ENCODE measurements at places on chromosomes 6 and 20.

DNA sequence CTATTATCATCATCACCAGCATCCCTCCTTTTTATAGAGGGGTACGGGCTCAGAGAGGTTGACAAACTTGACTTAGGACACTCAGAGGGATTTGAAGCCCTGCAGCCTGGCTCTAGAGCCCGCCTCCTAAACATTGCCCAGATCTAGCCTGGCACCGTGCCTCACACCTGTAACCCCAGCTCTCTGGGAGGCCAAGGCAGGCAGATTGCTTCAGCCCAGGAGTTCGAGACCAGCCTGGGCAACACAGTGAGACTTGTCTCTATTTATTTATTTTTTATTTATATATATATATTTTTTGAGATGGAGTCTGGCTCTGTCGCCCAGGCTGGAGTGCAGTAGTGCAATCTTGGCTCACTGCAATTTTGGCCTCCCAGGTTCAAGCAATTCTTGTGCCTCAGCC lies 6.3 kb upstream of the CSE1L start:
- peak; percentile 6 for DNase-seq

- DNase-seq: no peak
Observed at GRCh38 chr20:58214310-58214709, 14.1 kb downstream of the ANKRD60 start.

GRCh38 chr6:155335265-155335664 lies 21.0 kb upstream of the TFB1M start:
- DNase-seq: no peak

DNA sequence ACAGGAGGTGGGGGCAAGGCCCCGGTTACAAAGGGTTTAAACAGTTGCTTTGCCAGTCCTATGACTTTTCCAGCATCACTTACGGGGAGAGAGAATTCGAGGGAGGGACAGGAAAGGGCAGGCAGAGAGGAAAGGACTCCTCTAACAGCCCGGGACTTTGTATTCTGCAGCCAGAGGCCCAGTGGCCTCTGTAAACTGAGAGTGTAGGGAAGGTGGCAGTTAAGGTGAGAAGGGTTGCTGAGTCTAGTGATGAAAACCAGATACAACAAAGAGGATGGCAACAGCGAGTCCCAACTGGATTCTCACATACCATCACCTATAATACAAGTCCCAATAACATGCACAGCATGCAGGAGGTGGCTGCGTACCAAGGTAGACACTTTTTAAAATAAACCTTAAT lies 13.5 kb downstream of the PLAGL2 start:
- DNase-seq: no peak

GRCh38 chr6:117536317-117536716 lies 53.8 kb downstream of the DCBLD1 start:
- no peak for DNase-seq

DNA sequence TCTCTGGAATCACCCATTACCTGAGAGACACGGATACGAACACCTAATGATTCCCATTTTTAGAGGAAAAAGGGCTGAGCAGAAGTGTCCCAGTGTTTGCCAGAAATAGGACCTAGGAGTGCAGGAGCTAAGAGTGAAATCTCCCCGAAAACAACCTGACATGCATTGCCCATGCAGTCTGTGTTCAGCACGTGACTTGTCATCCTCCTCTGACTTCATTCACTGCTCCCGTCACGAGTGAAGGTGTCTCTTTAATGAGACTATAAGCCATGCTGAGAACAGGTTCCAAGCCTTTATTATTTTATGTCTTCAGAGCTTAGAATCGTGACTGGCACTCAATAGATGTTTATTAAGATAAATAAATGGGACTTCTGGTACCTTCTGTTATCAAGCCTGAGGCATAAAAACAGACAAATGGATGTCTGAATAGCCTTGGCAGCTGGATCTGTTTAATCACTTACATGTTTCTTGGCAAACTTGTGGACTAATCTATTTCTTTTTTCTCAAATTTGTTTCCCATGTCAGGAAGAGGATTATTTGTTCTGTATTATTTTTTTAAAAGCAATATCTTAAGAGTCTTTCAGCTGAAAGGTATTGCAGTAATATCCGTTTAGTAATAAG lies 3.7 kb upstream of the MLIP start:
- no peak for DNase-seq

- no peak for DNase-seq
Observed at GRCh38 chr6:33132081-33132524, 56.3 kb downstream of the HLA-DPB1 start.

DNA sequence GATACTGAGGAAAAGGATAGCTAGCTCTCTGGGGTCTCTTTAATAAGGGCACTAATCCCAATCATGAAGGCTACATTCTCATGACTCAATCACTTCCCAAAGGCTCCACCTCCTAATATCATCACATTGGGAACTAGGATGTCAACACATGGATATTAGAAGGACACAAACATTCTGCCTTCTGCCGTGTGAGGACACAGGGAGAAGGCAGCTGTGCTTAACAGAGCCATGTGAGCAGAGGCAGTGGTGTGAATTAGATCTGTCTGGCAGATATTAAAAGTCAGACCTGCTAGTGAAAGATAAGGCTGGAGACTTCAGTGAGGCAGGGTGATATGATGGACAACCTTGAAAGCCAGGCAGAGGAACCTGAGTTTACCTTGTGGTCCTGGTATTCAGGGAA lies 341.9 kb downstream of the ARHGAP18 start:
- DNase-seq: no peak

DNA sequence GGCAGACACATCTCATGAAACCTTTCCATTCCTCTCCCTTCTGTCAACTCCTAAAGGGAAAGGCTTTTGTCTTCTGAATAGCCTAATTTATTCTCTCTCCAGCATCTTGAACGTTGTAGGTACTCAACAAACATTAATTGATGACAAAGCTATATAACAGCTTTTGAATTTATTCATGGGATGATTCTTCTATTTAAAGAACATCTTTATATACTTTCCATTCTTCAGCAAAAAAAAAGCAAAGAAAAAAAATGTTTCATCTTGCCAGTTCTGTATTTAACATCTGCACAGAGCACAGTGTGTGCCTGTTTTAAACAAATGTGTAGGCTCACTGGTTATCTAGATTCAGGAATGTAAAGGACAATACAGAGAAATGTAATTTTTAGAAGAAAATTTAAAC lies 648.7 kb downstream of the KIF16B start:
- DNase-seq: no peak

Data from ecto neural progenitor cell (in vitro differentiated cells).